ENCODE measurements at places on chromosomes 5 and 9.

GRCh38 chr9:92616199-92616641, 53.7 kb downstream of the IPPK start:
- no peaks in the 10 kb centered on the region for H3K4me1 ChIP-seq
- DNase-seq, result no peak
- H3K4me3 ChIP-seq, result no peak overlapping the region
- H3K27ac ChIP-seq, result no peak overlapping the region
- H3K27me3 ChIP-seq, result no peaks in the 10 kb centered on the region

GRCh38 chr5:124461941-124462340, 284.5 kb downstream of the ZNF608 start:
- H3K4me1 ChIP-seq, result no peaks in the 10 kb centered on the region
- H3K36me3 ChIP-seq, result no peaks in the 10 kb centered on the region
- no peak overlapping the region for H3K4me3 ChIP-seq
- no peak overlapping the region for H3K27ac ChIP-seq
- DNase-seq, result no peak

DNA sequence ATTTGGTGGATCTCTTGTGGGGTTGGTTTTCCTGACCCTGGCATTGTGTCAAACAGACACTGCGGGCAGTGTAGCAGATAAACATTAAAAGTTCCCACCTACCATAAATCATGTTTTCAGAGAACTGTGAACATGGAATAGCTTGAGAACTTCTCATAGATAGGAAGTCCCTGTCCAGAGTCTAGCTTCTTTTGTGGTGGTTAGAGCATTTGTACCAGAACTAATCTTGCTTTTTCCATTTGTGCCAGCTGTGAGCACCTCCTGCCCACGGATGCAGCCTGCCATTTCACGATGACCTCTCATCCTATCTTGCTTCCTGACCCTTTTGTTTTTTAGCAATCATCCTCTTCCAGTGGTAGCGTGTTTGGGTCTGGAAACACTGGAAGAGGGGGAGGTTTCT, 61.4 kb downstream of the FAM78A start:
- H3K4me3 ChIP-seq, result no peak overlapping the region
- no peak overlapping the region for H3K27ac ChIP-seq
- no peaks in the 10 kb centered on the region for H3K27me3 ChIP-seq

- H3K27me3 ChIP-seq, result peaks cover 31% of the 10 kb centered on the region
- no peak within 1 kb of the TSS for H3K4me3 ChIP-seq
- no peak within 1 kb of the TSS for H3K27ac ChIP-seq
These were observed at the start of gene PCDHB3 for GRCh38 chr5:141100243-141100805. Gene PCDHB3, plus strand, starts transcription at chr5:141100473. Its CDS starts 177 bp downstream, at chr5:141100650.
